Amygdala (tissue), 56 donors: ENCODE measurements at places on chromosomes 2 and 18.

GRCh38 chr2:229048134-229048533 lies 223.0 kb downstream of the PID1 start:
- DNase-seq = no peak

GRCh38 chr2:200862532-200863000 lies 1.9 kb downstream of the CLK1 start:
- DNase-seq = no peak

DNA sequence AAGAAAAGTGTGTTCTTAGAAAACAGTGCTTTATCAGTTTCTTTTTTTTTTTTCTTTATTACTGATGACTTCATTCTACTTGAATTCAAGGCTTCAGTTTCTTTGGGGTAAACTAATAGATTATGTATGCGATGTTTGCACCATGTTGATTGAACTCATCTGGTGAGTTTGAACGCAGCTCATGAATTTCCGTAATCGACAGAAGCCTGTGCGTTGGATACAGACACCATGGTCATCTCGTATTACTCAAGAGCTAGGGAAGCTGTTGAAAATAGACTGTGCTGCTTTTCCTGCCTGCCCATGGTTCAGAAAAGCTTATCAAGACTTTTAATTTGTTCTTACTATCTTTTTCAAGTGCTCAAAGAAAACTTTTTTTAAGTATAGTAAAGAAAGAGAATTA lies 185.5 kb upstream of the NRP2 start:
- no peak for DNase-seq

DNA sequence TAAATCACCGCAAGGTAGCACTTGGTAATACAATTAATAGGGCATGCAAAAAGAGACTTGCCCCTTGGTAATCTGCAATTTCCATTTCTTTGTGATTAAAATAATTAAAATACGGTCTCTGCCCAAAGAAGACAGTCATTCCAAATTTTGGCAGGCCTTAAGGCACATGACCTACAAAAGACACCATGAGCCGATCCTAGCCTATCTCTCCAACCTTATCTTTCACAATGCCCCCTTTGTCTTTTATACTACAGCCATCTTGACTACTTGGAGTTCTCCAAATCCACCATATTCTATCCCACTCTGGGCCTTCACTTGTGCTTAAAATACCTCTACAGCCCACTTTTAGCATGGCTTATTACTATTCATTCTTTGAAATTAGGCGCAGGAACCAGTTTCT lies 23.3 kb downstream of the CFAP210 start:
- no peak for DNase-seq
